ENCODE measurements at places on chromosomes 11 and 22. TPM values are rescaled to one million over a fixed set of nuclear protein-coding genes. Genes with fewer than 3 reads are reported as not detected.

Gene HORMAD2
- not detected for total RNA-seq

Gene C22orf15
- not detected for total RNA-seq

Gene EXPH5
- total RNA-seq, result 42.2 TPM

Gene MMP13
- not detected for total RNA-seq

Gene SYCE3
- total RNA-seq, result not detected

Gene BIK
- total RNA-seq, result 22.6 TPM

Gene UBQLN3
- total RNA-seq, result not detected

Gene APOBEC3A
- total RNA-seq, result 1.4 TPM

Gene P2RX3
- total RNA-seq, result not detected

Gene NUCB2
- total RNA-seq, result 46.6 TPM

Gene JAML
- total RNA-seq, result 6.7 TPM

Gene OR5F1
- total RNA-seq, result not detected

Gene PKDREJ
- 0.42 TPM for total RNA-seq

Gene OOSP3
- total RNA-seq, result 0.46 TPM

Gene KCNQ1OT1
- total RNA-seq, result 1.1 TPM

Gene PHETA2
- total RNA-seq, result 13.9 TPM

Gene LGR4
- 120 TPM for total RNA-seq

Gene KREMEN1
- 24.0 TPM for total RNA-seq

Gene OMP
- 7.1 TPM for total RNA-seq

Gene API5
- total RNA-seq, result 74.3 TPM

Gene TMEM86A
- 3.3 TPM for total RNA-seq

All from left colon (tissue), 2 donors.